Inflammatory macrophage (primary cell): ENCODE measurements at places on chromosomes 1 and 21.
A peak's percentile ranks its signal among the peaks of the same experiment; 100 is the strongest.

- no peak for DNase-seq
Measured at GRCh38 chr1:161006563-161006962, 14.4 kb downstream of the F11R start.

DNA sequence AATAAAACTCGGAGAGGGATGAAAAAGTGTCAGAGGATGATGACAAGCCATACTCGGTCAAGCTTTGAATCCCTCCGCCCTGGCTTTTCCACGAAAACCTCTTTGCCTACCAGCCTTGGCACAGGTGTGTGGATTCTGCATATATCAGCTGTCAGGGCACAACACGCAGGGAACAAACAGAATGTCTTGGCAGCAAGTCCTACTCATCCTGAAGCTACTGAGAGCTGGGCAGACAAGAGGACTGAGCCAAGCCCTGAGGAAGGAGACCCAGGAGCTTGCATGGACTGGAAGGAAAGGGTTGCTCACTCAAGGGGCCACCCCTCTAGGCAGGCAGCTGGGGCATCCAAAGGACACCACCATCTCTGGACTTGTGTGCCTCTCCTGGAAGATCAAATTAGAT lies 132.4 kb downstream of the HMGB4 start:
- no peak for DNase-seq

DNA sequence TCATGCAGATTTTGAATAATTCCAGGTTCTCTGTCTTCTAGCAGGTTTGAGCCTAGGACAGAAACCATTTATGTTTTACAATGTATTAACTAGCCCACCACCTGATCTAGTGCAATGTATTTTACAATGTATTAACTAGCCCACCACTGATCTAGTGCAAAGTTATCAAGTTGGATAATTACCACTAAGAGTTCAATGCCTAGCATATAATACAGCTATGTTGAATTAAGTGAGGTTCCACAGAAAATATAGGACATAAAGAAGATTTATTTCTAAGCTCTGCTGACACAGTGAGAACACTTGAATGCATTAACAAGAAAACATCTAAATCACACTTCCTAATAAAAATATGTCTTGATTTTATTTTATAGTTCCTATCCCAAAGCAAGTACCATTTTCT lies 854.6 kb upstream of the NEGR1 start:
- no peak for DNase-seq

GRCh38 chr1:234743791-234744611 lies 134.0 kb upstream of the IRF2BP2 start:
- no peak for DNase-seq

DNA sequence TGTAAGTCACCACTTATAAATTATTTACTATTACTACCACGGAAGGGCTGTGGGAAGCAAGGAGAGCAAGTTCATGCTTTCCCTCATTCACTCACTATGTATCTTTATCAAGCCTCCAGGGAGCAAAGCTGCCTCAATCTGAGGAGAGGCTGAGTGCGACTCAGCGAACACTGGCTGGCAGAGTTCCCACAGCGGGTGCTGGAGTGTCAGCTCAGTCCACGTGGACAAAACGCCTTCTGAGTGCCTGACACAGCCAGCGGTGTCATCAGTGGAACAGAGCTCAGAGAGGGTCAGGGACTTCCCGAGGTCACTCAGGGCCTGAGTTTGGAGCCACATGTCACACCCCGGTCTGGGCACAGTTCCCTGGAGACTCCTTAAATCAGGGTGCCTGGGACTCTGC lies 16.9 kb downstream of the MATN1 start:
- DNase-seq: no peak

GRCh38 chr1:906600-907420 lies 16.9 kb upstream of the SAMD11 start:
- DNase-seq: peak; percentile 86

GRCh38 chr1:216222288-216222687 lies 201.0 kb downstream of the USH2A start:
- no peak for DNase-seq

DNA sequence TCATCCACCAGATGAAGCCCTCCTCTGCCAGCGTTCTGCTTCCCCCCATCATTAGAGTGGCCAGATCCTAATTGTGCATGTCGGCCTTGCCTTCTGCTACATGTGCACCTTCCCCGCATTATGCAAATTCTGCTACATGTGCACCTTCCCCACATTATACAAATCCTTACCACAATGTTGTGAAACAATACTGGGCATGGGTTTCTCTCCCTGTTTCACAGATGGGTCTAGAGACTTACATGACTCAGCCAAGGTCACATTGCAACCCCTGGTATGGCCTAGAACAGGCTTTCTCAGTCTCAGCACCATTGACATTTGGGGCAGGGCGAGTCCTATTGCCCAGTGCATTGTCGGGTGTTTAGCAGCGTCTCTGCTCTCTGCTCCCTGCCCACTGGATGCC lies 1.0 kb upstream of the CELA2A start:
- no peak for DNase-seq

DNA sequence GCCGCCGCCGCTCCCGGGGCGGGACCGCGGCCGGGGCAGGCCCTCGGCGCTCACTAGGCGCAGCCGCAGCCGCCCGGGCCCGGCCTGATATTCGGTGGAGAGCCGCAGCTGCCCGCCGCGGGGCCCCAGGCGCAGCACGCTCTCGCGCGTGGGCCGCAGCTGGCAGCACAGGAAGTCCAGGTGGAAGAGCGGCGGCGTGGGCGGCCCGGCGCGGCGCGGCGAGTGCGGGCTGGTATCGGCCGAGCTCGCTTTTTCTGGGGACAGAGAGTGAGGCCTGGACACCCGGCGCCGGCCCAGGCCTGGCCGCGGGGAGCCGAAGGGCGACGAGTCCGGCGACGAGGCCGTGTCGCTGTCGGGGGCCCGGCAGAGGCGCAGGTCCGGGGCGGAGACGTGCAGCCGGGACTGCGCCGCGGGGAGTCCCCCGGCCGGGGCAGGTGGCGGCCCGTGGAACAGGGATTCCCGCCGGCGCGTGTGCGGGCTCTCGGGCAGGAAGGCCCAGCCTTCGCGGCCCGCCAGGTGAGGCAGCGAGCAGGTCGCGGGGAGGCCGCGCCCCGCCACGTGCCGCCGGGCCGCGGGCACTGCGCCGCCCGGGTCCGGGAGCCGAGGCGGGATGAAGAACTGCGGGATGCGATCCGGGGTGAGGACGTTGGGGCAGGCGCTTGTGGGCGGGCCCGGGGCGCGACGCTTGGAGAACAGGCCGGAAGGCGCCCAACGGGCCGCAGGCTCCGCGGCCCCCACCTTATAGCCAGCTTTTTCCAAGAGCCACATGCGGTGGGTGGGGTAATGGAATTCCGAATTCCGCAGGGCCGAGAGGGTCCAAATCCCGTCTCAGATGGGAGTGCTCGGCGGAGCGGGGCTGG lies 1.2 kb downstream of the C2CD4D start:
- peak; percentile 33 for DNase-seq
